ENCODE measurements at places on chromosomes 12 and 14.

DNA sequence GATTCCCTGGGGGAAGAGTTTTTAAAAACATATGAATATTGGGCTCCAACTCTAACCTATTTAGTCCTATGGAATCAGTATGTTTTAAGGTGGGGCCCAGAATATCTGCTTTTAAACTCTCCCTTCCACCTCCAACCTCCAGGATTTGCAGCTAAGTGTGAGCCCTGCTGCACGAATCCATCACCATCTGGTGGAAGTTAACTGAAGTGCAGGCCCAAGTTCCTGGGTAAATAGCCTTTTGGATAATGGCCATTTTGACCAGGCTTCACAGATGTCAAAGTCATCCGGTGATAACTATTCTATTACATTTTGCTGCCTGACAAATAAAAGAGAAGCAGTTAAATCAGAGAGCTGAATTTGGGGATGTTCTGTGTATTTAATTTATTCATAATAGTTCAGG is 58.1 kb upstream of the RMST start:
- DNase-seq, result no peak

DNA sequence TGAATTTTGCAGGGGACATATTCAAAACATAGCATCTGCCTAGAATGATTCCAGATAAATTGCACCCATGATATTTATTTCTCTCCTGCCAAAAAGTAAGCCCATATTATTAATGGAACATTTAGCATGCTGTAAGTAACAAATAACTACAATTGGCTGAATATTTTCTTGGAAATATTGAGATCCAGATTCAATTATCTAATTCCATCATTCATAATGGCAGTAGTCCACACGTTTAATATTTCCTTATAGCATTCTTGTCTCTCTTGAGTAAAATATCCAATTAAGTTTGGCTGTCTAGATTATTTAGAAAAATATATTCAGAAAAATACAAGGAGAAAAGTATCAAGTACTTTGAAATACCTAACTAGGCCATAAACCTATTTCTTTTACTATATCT is 157.5 kb downstream of the FLRT2 start:
- no peak for DNase-seq

GRCh38 chr14:77883131-77883846 is 83.4 kb downstream of the ADCK1 start:
- no peak for DNase-seq

DNA sequence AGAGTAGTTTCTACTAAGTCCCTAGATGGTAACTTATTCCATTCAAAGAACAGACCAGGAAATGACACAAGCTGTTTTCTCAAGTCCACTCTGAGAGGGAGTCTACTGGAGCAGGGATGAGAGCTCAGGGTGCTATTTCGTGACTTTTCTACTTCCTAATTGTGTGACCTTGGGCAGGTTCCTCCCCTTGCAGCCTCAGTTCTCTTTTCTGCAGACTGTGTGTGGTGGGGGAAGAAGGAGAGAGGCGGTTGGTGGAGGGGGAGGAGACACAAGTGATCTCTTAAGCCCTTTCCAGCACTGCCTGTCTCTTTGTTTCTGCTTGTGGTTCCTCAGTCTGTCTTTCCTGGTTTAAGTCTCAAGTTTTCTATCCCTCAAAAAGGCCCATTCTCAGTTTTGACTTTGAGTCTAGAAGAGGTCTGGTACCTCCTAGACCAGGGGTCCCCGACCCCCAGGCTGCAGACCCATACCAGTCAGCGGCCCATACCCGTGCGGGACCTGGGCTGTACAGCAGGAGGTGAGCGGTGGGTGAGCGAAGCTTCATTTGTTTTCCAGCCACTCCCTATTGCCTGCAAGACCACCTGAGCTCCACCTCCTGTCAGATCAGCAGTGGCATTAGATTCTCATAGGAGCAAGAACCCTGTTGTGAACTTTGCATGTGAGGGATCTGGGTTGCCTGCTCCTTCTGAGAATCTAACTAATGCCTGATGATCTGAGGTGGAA is 10.7 kb downstream of the FGF6 start:
- no peak for DNase-seq

DNA sequence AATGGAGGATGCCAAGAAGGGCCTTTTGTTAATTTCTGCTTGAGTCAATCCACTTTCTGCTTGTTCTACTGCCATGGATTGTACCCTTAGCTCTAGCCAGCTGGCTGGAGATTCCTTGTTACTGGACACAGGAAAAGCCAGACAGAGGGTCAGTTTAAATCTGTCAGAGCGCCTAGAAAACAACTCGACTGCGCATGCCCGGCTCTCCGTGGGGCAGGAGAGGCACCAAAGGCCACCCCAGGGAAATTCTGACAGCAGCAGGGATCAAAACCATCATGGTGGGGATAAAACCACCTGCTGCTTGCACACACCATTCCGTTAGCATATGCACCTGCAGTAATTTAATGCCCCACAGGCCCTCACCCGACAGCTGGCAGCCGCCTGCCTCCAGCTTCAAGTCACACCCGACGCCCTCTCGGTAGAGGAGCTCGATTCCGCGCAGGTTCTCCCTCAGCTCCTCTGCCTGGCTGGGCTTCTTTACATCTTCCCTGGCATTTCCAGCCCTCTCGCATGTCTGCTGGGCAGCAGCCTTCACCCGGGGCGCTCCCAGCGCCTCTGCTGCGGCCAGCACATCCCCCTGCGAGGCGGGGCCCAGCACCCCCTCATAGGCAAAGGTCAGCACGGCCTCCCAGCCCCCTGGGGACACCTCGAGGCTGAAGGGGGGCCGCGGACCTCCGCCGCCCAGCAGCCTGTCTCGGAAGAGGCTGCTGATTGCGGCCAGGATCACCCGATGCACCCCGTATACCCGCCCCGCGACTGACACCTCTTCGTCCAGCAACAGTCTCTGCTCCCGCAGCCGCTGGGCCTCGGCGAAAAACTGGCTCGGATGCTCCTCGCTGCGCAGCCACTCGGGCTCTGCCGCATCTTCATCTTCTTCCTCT is 1.0 kb downstream of the KLHL33 start:
- no peak for DNase-seq

DNA sequence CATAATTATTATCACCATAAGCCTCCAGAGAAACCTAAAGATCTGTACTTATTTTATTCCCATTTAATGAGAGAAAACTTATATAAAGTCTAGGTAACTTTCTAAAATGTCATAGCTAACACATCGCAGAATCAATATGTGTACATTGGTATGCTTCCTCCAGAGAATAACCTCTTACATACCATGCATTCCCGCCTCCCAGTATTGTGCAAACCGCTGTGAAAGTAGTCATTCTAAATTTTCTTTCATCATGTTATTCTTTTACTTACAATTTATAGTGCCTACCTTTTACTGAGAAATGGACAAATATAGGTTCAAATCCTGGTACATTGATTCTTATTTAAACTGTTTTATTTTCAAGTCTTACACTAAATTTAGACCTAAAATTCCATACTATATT is 463.4 kb downstream of the LRFN5 start:
- DNase-seq, result no peak

DNA sequence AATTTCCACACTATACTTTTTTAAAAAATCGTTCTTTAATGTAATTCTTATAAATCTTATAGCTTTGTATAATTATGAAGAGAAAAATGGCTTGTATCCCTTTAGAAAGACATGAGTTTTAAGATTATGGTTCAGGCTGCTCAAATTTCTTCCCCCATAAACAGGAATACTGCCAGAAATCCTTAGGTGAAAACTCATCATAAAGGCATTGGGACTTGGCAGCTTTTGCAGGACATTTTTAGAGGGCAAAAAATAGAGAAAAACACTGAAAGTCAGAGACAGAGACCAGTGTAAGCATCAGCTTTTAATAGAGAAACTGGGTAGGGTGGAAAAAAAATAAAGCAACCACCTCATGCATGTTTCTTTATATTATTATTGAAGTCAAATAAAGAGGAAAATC is 29.1 kb downstream of the LRRK2 start:
- DNase-seq, result no peak

- no peak for DNase-seq
These were observed 408.0 kb downstream of the ZFP36L1 start for GRCh38 chr14:68384881-68385280.

- DNase-seq, result no peak
These were observed 18.5 kb upstream of the CISTR start for GRCh38 chr12:53770281-53770680.

- no peak for DNase-seq
These were observed 5.6 kb downstream of the IL22 start for GRCh38 chr12:68247785-68248184.

GRCh38 chr12:131047789-131048610 is 94.3 kb downstream of the ADGRD1 start:
- DNase-seq, result no peak

GRCh38 chr14:83071888-83072501 is 1538.3 kb upstream of the SEL1L start:
- DNase-seq, result no peak

DNA sequence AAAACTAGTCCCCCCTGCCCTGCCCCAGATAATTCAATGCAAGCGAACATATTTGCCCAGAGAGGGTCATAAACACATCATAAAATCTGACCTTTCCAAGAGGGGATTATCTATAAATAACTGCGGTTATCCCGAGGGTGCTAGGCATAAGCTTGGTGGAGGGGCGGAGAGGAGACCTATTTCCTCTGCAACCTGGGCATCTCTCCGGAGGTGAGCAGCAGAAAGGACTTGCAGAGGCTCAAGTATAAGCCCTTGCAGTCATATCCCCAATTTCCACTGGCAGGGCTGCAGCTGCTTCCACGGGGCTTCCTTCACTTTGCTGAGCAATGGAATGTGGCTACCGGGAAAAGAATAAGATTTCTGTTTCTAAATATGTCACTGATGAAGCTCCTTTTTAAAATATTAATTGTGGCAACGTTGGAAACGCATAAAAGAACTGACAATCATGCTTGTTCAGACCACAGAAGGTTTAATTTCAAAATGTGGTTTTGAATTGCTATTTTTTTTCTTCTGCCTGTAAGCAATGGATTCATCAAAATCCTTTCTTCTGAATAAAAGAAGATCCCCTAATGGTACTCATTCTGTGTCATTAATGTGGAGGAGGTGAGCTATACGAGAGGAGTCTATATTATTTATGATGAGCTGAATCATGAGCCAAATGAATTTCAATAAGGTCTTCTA is 268.9 kb upstream of the ATP2B1 start:
- DNase-seq, result no peak

DNA sequence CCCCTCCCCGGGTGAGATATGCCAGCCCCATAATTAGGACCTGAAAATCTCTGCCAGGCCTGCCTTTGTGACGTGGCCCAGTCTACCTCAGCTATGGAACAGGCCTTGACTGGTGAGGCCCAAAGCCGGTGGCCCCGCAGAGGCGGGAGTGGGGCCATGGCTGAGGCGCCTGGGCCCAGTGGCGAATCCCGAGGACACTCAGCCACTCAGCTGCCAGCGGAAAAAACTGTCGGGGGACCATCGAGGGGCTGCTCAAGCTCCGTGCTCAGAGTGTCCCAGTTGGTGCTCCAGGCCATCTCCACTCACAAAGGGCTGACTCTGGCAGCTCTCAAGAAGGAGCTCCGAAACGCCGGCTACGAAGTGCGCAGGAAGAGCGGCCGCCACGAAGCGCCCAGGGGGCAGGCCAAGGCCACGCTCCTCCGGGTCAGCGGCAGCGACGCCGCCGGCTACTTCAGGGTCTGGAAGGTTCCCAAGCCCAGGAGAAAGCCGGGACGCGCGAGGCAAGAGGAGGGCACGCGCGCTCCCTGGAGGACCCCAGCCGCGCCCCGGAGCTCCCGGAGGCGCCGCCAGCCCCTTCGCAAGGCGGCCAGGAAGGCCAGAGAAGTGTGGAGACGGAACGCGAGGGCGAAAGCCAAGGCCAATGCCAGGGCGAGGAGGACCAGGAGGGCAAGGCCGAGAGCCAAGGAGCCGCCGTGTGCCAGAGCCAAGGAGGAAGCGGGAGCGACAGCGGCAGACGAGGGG is 21.4 kb downstream of the ZNF641 start:
- DNase-seq, result no peak

DNA sequence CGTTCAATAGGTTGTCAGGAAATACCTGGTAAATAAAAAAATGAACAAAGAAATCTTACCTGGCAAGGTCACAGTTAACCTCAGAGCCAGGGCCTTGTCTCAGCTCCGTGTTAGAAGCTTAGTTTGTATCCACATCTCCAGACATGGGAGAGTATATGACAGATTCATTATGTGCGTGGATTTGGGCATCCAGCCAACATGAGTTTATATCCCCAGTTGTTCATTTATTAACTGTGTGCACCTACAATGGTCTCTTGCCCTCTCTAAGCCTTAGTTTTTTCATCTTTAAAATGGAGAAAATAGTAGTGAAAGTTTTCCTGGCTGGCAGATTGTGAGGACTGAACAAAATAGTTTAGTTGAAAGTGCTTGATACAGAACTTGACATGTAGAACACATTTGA is 437.8 kb downstream of the NPAS3 start:
- DNase-seq, result no peak

DNA sequence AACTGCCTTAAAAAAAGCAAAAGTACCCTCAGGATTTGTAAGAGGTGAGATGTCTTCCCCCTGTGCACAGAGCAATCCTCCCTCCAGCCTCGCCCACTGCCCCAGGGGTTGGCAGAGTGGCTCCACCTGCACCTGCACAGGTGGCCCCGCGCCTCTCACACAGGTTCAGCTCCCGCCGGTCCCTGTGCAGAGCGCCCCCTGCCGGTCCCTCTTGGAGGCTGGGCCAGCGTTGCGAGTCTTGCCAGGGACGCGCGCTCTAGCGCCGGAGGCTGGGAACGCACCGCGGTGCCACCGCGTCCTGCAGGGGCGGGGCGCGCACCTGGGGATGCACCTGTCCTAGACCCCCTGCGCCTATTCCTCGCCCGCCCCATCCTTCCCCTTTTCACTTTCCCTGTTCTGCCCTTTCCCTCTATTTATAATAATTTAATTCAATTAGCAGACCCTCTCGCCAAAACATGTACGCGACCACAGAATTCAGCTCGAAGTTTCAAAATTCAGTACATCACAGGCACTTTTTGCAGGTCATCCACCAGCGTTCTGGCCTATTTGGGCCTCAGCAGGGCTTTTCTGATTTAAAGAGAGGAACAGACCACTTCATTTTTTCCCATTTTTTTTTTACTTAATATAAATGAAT is 618.6 kb downstream of the AACS start:
- no peak for DNase-seq

DNA sequence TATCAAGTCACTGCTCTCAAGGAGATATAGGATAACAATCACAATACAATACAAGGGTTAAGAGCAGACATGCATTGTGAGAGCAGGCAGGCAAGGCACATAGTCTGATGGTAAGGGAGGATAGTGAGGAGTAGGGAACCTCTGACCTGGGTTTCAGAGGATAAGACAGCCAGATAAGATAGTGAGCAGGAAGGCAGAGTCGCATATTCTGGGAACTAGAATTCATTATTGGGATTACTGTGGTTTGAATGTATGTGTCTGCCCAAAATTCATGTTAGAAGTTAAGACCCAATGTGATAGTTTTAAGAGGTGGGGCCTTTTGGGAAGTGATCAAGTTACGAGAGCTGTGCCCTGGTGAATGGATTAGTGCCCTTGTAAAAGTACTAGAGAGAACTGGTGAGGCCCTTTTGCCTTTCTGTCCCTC is 14.4 kb upstream of the ATF1 start:
- DNase-seq, result no peak

GRCh38 chr14:94364037-94364436 is 24.4 kb downstream of the SERPINA1 start:
- no peak for DNase-seq

DNA sequence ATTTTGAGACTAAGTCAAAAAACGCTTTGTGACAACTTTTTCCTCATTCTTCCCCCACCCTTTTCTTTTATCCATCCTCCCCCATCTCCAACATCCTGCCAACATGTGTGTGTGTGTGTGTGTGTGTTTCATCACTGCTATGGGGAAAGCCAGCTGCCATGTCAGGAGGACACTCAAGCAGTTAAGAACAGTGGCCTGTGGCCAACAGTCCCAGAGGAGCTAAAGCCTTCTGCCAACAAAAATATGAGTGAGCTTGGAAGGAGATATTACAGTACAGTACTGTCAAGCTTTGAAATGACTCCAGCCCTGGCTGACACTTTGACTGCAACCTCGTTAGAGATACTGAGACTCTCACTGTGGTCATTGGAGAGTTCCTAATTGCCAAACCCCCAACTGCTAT is 5.0 kb upstream of the CSRP2 start:
- DNase-seq, result no peak
